ENCODE measurements at places on chromosomes 4 and X.

DNA sequence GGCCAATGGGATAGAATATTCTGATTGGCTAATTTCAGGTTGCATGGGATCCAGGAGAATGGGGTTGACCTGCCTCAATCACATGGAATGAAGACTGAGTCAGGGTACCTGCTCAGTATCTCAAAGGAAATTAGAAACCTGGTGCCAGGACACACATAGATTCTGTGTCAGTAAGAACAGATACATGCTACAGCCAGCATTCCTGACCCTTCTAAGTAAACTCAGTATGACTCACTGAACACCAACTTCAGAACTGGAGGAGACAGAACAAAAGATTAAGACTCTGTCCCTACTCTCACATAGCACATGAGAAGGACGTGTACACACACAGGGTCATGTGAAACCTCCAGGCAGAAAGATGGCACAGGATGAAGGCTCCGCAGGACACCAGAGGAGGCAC, 54.5 kb downstream of the FAM184B start:
- no peak for DNase-seq

DNA sequence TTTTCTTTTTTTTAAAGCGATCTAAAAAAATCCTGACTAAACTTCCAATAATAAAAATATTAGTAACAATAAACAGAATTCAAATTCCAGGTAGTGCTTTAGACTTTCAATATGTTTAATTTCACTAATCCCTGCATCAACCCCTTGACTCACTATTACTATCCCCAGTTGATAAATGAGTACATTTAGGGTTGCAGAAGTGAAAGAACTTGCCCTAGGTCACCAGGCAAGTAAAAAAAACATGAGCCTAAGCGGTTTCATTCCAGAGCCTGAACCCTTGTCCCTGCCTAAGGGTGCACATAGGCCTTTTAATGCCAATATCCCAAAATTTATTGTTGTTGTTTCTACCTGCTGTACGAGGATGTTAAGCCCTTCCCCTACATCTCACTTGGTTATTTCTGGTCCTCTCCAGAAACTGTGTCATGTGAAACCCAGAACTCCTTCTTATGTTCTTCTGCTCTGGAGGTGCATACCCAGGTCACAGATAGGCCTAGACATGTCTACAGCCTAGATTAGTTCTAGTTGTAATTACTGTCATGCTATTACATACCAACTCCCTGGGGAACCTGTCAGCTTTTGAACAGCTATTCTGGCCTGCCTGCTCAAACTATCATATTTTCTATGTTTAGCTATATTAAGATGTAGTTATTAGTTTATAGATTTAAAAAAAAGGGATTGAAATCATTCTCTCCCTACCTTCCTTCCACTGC, 244.5 kb upstream of the PITX2 start:
- no peak for DNase-seq

GRCh38 chr4:55721651-55722050, 85.6 kb upstream of the NMU start:
- no peak for DNase-seq

GRCh38 chr4:10225096-10225495, 108.5 kb upstream of the WDR1 start:
- no peak for DNase-seq

DNA sequence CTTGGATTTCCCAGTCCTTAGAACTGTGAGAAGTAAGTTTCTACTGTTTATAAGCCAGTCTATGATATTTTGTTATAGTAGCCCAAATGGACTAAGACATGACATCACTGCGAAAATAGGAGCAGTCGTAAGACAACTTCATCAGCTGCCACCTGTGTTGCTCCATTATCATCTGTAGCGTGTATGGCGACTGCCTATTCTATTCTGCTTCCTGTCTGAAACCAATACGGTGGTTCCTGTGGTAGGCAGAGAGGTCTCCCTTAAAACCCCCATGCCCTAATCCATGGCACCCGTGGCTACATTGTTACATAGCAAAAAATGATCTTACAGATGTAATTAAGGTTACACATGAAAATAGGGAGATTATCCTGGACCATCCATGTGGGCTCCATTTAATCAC, 105.4 kb upstream of the FAT1 start:
- DNase-seq: no peak

- DNase-seq: no peak
Observed at GRCh38 chr4:146795711-146796110, 150.0 kb downstream of the TTC29 start.

- no peak for DNase-seq
Observed at GRCh38 chr4:115648786-115649185, 535.4 kb upstream of the NDST4 start.

DNA sequence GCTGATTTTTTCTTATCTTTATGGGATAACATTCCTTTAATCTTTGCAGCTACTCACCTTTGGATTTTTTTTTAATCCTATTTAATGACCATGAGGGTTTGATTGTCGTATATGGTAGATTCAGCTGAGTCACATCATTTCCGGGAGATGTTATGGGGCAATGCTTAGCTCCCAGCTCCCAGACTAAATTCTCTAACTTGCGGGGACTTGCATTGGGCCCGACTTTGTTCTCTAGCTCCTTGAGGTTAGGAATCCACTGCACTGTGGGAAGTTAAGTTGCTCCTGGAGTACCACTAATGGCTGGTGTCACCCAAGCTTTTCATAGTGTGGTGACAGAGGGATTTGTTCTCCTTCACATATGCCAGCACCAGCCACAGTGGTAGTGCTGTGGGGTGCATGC, 287.4 kb downstream of the TECRL start:
- DNase-seq: no peak

DNA sequence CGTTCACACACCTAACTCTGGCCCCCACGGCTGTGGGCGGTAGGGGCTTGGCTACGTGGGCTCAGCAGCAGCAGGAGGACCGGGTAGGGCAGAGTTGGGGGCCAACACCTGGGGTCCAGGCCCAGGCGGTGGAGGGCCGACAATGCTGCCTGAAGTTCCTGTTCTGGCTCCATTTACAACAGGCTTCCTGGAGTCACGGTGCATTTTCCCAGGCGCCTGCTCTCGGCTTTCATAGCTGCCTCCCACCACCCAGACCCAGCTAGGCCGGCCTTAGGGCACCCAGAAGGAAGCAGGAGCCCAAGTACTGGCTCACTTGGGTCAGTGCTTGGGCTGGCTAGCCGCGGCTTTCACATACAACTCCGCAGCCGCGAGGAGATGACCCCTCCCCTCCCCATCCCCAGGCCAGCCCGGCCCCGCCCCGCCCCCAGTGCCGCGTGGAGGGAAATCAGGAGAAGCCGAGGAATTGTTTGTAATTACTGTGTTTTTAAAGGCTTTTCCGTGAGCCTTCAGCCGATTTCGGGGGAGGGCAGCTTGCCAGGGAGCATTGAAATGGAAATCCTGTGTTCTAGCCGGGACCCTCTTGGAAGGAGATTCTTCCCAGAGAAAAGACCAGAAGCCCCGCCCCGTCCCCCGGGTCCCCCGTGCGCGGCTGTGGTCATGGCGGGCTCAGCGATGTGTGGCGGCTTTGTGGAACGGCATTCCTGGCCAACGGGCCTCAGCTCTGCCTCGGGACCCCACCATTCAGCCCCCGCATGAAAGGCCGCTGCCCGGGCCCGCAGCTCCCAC, 28.5 kb downstream of the PJA1 start:
- peak; percentile 75 for DNase-seq

DNA sequence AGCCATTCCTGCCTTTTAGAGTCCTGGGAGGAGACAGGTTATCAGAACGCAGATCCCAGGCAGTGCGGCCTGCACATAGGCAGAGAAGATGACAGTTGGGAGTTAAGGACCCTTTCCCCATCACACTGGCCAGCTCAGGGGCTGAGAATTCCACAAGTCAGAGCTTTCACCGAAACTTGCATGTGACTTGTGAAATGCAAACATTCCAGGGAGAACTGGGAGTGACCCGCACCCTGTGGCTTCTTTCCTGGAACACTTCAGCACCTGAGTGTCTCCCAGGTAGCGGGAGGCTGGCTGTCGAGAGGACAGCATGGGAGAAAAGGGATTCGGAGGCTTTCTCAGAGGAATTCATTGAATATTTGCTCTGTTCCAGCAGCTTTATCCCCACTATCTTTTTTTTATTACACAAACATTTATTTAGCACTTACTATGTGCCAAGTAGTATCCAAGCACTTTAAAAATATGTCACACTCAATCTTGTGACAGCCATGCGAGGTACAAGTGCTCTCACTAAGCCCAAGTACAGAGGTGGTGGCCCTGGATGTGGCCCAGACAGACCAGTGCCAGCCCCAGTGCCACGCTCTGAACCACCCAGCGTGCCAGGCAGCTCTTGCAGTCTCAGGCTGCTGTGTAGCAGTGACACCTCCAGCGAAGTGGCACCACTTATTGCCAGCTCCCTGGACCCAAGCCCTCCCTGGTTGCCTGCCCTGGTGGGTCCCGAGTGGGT, 100.5 kb downstream of the PHKA2 start:
- no peak for DNase-seq

DNA sequence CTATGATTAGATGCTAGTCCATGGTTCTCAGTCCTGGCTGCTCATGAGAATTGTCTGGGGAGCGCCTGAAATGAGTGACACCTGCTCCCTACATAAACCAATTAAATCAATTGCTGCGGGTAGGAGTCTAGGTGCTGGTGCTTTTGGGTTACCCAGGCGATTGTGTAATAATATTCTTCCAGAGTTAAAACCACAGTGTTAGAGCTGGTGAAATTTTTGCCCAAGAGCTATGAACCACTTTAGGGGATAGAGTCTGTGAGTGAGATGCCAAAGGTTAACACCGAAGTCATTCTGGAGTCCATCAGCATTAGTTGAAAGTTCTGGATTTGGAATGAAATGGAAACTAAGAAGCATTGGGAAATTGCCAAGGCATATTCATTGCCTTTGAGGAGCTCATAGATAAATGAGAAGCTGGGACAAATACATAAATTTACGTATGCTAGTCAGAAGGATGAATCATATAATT, 15.3 kb downstream of the PDK3 start:
- no peak for DNase-seq

DNA sequence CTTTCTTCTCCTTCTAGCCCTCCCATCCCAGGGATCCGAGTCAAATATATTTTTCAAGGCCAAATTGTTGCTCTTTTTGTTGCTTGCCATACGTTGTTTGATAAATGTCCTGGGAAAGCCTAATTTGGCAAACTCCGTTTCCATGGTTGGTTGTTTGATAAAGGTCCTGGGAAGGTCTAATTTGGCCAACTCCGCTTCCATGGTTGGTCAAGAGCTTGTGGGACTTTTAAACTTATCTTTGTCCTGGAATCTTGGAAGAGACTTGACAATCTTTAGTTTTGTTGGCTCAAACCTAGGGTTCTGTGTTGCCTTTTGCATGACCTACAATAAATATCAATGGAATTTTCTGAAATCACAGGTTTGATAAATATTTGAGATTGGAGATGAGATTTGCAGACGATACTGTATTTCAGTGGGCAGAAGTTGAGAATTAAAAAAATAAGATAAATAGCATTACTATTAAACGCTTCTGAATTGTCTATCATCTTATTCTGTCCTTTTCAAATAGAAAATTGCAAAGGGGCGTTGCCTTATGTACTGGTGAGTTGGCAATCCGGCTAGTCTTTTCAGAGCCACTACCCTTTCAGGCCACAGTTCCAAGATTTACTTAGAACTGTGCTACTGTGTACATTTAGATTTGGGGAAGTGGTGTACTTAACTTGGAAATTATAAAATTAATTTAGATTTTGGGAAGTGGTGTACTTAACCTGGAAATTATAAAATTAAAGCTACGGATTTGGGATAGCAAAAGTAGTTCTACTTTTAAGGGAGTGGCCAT, 804 bp downstream of the OSTC start:
- peak; percentile 49 for DNase-seq

GRCh38 chrX:1035206-1035605, 177.2 kb downstream of the CRLF2 start:
- no peak for DNase-seq

DNA sequence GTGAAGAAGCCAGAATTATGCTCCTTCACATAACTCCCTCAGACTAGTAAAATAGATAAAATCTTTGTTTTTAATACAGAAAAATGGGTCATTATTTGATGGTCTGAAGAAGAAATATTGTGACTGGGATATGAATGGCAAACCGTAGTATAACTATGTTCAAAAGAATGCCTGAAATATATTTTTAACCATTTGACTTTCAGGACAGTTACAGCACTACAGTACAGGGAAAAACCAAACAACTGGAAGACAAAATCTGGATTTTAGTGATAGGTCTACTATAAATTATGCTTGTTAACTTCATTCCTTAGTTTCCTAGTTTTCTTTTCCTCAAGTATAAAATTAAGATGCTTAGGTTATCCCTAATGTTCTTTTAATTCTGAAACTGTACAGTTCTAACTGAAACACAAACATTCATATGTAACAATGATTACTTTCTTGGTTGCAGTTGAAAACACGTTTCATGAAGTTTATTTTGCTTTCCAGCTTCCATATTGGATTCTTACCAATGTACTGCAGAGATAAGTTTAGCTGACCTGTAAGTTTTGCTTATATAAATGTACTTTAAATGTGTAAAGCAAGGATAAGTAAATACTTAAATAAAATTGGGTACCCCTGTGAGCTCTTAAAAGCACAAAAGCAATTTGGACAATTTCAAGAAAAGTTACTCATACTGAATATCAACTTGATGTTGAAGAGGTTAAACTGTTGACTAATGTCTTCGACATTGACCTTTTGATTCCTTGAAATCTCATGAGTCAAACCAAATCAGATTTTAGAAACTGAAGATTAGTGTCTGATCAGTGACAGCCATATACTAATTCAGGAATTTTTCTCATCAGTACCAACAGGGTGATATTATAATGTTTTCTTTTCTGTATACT, 895 bp downstream of the AFP start:
- DNase-seq: no peak

GRCh38 chr4:110710070-110710469, 87.2 kb upstream of the PITX2 start:
- DNase-seq: no peak

- DNase-seq: no peak
Observed at GRCh38 chr4:6464842-6465588, 7.4 kb downstream of the PPP2R2C start.

DNA sequence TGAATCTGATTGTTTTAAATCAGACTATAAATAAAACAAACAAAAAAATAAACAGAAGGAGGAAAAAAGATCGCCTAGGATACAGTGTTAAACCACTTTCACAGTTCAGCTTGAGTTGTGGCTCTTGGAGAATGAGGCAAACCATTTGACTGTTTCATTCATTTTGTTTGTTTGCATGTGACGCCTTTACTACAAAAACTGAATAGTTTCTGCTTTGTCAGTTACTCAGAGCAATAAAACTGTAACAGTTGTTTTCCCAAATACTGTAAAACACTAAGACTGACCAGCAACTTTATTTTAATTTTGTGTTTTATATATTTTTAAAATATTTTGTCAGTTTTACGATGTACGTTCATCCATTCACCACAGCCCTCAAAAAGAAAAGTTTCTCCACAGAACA, 214.5 kb downstream of the FBXW7 start:
- no peak for DNase-seq

DNA sequence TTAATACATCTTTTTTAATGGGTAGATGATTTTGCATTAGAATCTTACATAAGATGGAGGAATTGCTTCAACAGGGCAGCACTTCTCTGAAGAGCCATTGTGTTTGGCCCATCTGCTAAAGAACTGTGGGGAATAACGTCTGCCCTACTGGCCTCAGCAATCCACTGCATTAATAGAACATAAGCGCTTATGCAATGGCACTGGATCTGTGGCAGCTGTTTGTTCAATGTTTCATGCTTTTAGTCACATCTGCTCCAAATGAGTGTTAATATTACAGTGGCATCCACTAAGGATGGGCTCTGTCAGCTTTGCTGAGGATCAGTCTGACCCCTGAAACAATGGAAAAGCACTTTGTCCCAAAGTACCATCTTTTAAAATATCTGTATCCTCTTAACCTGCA, 279.0 kb upstream of the GK2 start:
- DNase-seq: peak; percentile 66

Measured in eye (tissue), 1 donor.